AG04449 (cell line): ENCODE measurements at places on chromosomes 11 and 22.

DNA sequence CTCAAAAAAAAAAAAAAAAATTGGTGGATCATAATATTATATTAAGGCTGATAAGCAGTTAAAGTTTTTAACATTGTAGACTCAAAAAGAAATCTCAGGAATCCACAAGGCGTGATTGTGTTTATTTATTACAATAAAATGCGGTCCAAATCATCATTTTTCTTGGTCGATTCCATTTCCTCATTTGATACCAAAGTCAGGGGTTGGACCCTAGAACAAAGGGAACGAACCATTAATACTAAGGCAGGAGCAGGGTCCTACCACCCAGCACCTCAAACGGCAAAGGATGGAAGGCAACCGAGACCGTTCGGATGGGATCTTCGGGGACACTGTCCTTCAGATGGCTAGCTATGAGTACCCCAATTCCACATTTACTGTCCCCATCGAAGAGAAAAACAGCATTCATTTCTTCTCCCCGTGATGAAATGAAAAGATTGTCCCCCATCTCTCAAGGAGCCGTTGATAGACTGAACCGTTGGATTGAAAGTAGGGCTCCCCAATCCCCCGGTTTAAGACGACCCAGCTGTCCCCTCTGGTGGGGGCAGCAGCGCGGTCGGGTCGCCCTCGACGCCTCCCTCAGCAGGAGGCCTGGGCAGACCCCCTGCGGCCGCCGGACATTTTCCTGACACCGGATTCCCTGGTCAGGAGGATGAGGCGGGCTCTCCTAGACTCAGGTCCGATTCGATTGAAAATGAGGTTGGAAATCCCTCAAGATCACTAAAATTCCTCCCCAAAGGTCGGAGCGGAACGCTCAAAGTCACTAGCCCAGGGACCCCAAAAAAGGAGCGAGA is 607 bp downstream of the DMC1 start:
- no peak for DNase-seq

- DNase-seq, result no peak
Measured at GRCh38 chr11:122815900-122816299, 22.4 kb upstream of the CRTAM start.

DNA sequence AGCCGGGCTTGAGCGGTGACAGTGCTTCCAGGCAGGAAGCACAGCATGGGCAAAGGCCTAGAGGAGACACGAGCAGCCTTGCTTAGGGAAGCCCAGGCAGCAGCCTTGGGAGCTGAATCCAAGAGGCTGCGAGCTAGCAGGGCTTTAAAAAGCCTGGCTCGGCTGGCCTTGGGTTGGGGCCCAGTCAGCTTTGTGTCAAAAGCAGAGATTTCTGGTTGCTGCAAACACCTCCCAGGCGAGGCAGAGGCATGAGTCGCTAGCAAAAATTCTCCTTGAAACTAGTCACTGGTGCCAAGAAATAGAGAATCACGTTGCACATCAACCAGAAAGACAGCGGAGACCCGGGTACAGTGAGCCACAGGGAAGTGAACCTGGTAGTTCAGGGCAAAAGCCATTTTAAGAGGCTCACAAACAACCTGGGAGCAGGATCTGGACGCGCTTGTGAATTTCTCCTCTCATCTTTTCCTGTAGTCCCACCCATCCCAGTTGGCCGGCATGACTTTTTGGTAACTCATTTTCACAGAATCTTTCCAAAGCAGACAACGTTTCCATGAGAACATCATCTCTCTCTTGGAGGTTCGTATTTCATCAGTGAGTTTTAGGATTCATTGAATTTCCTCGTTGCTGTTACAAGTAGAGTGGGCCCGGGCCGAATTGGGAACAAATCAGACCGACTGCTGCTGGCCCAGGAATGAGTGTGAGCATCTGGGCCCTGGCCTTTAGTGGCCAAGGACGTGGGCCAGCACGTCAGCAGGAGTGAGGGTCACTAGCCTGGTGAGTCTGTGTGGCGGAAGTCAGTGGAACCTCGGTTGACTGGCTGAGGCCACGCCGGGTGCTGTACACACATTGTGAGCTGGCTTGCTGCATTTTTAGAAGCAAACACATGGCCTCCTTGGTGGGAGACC is 16.4 kb upstream of the FGF4 start:
- peak; percentile 67 for DNase-seq

DNA sequence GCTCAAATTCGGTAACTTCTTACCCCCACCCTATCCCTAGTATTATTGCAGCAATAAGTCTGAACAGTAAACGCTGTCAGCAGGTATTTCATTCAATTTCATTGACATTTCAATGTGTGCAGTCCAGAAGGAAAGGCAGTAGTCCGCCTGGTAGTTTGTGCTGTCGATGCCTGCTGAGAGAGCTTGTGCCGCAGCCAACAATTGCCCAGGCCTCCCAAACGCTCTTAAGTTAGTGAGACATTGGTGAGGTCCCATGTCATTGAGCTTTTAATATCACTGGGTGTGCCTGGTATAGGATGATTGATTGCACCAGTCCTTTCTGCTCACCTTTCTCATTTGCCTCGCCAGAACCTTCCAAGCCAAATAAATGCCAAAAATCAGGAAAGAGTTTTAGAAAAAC is 28.1 kb downstream of the ALKBH3 start:
- no peak for DNase-seq

- DNase-seq, result no peak
Measured at GRCh38 chr22:45207533-45207932, 33.2 kb downstream of the KIAA0930 start.

- DNase-seq, result no peak
Measured at GRCh38 chr11:69051381-69052342, 2.9 kb downstream of the TPCN2 start.

GRCh38 chr11:65962141-65962564 is 619 bp downstream of the SART1 start:
- no peak for DNase-seq

- DNase-seq, result no peak
Measured at GRCh38 chr11:14454861-14455632, 44.6 kb downstream of the COPB1 start.

- DNase-seq, result no peak
Measured at GRCh38 chr22:22692707-22693530, 48.5 kb downstream of the GGTLC2 start.

GRCh38 chr22:46893281-46894020 is 131.0 kb downstream of the TBC1D22A start:
- DNase-seq, result no peak

- DNase-seq, result no peak
Measured at GRCh38 chr11:113331441-113331840, 17.1 kb downstream of the TTC12 start.

DNA sequence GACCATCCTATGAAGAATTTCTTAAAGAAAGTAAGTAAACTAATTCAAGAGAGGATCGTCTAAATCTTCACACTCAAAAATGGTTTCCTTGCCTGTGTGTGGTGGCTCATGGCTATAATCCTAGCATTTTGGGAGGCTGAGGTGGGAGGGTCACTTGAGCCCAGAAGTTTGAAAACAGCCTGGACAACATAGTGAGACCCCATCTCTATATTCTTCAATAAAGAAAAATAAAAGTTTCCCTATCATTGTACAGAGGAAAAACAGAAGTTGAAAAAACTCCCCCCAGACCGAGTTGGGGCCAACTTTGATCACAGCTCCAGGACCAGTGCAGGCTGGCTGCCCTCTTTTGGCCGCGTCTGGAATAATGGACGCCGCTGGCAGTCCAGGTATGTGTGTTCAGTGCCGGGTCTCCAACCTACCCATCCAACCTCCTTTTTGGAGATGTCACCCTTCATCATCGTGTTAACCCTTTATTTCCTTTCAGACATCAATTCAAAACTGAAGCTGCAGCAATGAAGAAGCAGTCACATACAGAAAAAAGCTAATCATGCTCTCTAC is 3.0 kb downstream of the RPS25 start:
- no peak for DNase-seq

GRCh38 chr11:44377121-44377520 is 67.2 kb upstream of the ALX4 start:
- DNase-seq, result no peak

DNA sequence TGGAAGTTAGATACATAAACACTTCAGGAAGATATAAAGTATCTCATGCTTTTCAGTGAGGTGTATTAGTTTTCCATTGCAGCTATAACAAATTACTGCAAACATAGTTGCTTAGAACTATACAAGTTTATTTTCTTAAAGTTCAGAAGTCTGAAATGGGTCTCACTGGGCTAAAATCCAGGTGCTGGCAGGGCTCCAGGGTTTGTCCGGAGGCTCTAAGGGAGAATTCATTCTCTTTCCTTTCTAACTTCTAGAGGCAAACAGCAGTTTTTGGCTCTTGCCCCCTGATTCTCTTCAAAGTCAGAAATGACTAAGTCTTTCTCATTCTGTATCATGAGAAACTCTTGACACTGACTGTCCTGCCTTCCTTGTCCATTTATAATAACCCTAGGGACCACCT is 138.8 kb downstream of the AASDHPPT start:
- no peak for DNase-seq

GRCh38 chr11:61266602-61267001 is 25.6 kb downstream of the PGA5 start:
- no peak for DNase-seq

- DNase-seq, result peak; percentile 23
Measured at GRCh38 chr11:74316772-74317505, 5.5 kb upstream of the P4HA3 start.

- DNase-seq, result peak; percentile 75
Measured at GRCh38 chr22:39308614-39309363, 10.6 kb downstream of the RPL3 start.

- DNase-seq, result no peak
Measured at GRCh38 chr11:36012979-36013378, 69.1 kb downstream of the LDLRAD3 start.

DNA sequence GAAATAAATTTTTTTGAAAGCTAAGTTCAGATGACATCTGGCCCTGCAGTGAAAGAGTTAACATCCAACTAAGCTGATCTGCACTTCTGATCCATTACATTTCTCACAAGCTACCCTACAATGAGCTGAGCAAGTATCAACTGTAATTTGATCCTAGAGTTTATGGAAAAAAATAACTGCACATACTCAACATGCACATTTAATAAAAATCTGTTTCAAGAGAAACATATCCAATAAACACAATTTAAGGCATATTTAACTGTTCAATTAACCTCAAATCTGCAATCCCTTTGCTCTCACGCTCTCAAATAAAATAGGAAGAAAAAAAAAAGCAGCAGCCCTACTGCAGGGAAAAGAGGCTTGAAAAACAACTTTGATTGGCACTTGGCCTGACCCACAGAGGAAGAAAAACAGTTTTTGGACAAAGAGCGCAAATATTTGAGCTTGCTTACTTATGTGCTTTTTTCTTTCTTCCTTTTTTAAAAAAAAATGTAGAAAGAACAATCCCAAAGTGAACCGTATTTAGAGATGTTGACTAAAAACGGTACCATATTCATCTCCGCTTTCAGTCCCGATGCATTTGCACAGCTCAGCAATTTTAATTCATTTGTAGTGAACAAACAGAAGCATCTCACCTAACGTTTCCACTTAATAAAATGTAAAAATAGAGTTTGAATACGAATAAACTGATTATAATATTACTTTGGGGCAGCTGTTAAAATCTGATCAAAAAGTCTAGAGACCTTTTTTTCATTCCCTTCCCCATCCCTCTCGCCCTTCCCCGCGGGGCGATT is 1.6 kb downstream of the SESN3 start:
- no peak for DNase-seq

GRCh38 chr11:126595560-126595959 is 240.1 kb downstream of the ST3GAL4 start:
- DNase-seq, result no peak

GRCh38 chr11:36453678-36454077 is 56.4 kb downstream of the TRAF6 start:
- DNase-seq, result no peak

GRCh38 chr11:45960387-45961095 is 38.1 kb downstream of the LARGE2 start:
- DNase-seq, result no peak

DNA sequence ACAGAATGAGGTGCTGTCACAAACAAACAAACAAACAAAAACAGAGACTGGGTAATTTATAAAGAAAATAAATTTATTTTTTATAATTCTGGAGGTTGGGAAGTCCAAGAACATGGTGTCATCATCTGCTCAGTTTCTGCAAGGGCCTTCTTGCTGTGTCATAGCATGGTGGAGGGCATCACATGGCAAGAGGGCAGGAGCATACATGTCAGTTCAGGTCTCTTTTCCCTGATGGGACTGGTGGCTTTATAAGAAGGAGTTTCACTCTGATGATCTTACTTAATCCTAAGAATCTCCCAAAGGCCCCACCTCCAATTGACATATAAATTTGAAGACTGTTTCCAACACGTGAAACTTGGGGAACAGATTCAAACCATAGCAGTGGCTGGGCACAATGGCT is 135.7 kb downstream of the NECTIN1 start:
- no peak for DNase-seq

- no peak for DNase-seq
Measured at GRCh38 chr11:77082838-77083565, 16.2 kb downstream of the CAPN5 start.

- peak; percentile 67 for DNase-seq
Measured at GRCh38 chr11:95076416-95076815, 9.7 kb downstream of the SRSF8 start.

DNA sequence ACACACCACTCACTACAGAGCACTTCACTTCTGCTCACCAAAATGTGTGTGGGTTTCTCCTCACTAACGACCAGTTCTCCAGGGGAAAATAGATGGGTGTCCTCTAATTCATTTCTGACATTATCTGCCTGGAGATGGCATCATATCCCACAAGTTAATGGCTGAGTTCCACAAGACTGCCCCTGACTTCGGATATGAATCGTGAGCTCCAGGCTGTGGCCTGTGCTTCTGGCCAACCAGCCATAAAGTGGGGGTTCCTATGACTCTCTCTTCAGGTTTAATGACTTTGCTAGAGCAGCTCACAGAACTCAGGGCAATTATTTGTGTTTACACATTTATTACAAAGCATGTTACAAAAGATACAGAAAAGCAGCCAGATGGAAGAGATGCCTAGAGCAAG is 113.0 kb upstream of the SYT13 start:
- no peak for DNase-seq

DNA sequence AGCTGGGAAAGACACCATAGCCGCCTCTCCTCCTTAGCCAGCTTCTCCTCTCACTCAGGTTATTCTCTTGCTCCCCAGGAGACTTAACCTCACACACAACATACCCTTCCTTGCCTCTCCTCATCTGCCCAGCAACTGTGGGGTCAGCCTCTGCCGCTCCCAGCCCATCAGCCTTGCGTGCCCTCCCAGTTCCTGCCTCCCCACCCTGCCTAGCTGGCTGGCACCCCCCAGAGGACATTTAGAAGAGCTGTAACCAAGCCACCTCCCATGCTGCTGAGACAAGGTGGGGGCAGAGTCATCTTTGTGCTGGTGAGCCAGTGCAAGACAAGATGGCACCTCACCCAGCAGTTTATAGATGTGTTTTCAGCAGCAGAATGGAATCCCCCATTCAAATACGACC is 38.2 kb downstream of the TOM1 start:
- no peak for DNase-seq

GRCh38 chr11:14617241-14618027 is 26.2 kb upstream of the PDE3B start:
- no peak for DNase-seq

GRCh38 chr11:113176599-113177360 is 137.6 kb upstream of the TTC12 start:
- no peak for DNase-seq

- no peak for DNase-seq
Measured at GRCh38 chr11:17923217-17923616, 89.6 kb downstream of the SERGEF start.
